ENCODE measurements at places on chromosomes 3 and 15.

DNA sequence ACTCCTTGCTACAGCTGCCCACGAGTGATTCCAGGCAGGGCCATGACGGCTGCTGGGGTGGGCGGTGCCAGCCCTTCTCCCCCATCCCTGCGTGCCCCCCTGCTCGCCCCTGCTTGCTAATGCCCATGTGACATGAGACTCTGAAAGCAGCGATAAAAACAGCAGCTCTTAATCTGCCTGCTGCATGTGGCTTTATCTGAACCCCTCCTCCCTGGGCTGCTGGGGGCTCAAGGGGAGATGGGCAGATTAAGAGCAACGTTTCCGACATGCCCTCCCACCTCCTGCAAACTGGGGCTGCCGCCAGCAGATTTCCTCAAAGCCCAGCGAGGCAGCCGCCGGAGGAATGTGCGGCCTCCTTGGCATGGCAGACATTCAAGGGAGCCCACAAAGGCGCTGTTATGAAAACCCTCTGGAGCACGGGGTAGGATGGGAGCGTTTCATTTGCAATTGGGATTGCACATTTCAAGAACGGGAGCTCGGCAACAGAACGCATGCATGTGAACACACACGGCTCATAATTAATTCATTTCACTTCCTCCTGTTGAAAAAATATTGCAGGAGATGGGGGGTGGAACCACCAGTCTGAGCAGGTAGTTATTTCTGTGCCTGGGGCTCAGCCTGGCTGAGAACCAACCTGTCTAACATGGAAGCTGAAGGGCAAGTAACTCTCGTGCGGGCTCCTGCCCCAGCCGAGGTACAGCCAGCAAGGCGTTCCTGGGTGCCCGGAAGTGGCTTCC lies 504.2 kb upstream of the PROK2 start:
- no peak for DNase-seq

DNA sequence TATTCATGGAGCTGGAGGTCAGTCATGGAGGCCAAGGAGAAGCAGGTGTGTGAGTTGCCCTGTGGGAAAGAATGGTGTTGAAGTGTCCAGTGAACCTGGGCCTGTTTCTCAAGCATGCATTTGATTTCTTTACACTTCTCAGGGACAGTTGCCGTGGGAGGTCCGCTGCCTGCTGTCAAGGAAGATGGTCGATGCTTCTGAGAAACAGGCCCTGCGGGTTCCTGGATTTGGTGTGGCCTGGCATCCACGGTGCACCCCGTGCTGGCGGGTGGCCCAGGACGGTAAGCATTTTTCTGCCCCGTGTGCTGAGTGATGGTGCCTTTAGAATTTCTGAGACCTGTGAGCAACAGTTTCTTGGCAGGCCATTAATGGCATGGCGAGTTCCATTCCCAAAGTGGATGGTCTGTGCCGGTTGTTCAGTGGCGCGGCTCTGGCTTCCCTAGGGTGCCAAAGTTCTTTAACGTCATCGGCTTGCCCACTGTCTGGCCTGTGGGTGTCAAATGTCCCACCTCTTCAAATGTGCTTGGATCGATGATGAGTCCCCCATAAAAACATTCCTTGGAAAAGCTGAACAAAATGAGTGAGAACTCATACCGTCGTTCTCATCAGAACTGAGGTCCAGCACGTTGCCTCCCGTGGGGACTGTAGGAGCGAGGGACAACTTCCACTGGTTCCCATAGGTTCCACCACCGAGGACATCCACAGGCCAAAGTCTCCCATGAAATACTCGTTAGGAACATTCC lies 107.2 kb downstream of the SNRPN start:
- peak; percentile 13 for DNase-seq

DNA sequence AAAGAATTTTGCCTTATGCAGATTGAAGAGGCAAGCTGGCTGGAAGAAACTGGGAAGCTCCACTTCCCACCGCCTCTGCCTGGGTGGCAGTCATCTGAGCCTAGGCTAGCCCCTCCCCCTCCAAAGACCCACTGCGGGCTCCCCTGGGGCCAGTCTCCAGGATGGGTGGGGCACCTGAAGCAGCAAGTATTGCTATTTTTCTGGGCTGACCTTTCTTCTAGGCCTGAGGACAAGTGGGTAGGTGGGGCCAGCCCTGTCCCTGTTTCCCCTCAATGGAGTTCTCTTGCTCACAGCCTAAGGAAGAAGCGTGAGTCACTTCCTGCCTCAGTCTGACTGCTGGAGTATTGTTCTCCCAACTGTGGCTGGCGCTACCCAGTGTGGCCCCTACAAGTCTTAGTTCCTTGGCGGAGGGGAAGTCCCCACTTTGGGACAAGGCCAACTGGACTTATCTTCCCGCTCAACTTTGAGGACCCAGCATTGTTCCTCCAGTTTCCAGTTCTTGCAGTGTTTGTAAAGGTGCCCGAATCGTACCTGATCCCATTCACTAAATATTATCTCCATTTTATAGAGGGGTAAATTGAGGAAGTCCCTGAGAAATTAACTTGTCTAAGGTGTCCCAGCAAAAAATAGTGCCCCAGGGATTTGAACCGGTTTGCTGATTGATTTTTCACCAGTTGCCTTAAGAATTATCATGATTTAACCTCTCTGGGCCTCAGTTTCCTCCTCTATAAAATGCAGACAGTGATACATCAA lies 1.4 kb downstream of the FURIN start:
- no peak for DNase-seq

- DNase-seq, result no peak
Observed at GRCh38 chr3:156160647-156161046, 40.3 kb downstream of the KCNAB1 start.

DNA sequence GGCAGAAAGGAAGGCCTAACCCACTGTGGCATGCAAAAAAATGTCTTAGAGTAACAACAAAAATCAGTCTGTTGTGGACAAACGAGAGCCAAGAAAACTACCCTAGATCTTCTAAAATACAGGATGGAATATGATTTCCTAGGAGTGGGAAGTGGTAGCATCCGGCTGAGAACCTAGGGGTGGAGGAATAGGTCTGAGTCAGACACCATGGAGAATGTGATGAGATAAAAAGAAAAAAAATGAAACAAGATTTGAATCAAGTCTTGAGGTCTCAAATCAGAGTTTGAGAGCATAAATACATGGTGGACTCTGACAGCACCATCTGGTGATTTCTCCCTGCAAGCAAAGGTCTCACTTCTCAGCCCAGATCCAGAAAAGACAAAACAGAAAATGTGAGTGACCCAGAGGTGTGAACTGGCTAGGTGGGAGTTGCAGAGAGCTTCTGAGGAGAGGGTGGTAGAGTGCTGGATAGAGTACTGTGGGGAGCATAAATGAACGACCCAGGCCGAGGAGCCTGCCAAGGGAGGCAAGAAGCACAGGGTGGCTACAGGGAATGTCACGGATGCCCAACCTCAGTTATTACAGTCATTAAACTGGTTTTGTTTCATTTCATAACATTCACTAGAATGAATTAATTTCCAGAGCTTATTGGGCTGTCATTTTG lies 27.6 kb upstream of the VEPH1 start:
- DNase-seq, result no peak

- DNase-seq, result no peak
Observed at GRCh38 chr3:64133272-64133671, 92.0 kb downstream of the PRICKLE2 start.

- peak; percentile 45 for DNase-seq
Observed at GRCh38 chr3:112671930-112672715, 31.2 kb upstream of the CCDC80 start.

GRCh38 chr3:183270344-183270743 lies 17.3 kb downstream of the B3GNT5 start:
- no peak for DNase-seq

DNA sequence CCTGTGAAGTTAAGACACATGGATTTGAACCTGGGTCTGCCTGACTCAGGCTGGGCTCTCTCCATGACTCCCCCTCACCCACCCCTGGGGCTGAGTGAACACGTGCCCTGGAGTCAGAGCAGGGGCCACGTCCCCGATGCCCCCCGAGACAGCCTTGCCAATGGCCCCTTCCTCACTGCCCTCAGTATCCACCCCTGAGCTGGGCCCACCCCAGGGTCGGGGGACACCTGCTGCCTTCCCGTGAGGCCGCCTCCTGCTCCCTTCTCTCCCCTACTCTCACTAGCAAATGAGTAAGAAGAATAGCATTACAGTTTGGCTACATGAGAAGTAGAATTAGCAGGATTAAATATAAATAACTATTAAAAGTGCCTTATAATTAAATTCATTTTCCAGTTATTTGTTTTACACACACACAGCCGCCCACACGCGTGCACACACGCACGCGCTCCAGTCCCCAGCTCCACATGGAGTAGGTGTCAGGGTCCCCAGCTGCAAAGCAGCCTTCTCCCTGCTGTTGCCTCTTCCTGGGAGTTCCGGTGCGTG lies 117.4 kb upstream of the LINGO1 start:
- DNase-seq, result no peak

- DNase-seq, result no peak
Observed at GRCh38 chr3:142105991-142106390, 43.4 kb downstream of the TFDP2 start.

GRCh38 chr3:155462672-155463071 lies 169.2 kb upstream of the STRIT1 start:
- no peak for DNase-seq

GRCh38 chr3:155423526-155424322 lies 130.2 kb upstream of the STRIT1 start:
- DNase-seq, result no peak

GRCh38 chr3:43290956-43291355 lies 4.6 kb downstream of the SNRK start:
- no peak for DNase-seq

GRCh38 chr3:9550999-9551398 lies 2.6 kb downstream of the LHFPL4 start:
- no peak for DNase-seq

- no peak for DNase-seq
Observed at GRCh38 chr3:89252860-89253259, 145.4 kb downstream of the EPHA3 start.

GRCh38 chr15:70025413-70026296 lies 72.1 kb downstream of the TLE3 start:
- DNase-seq, result no peak

GRCh38 chr3:175349168-175349567 lies 490.0 kb downstream of the NAALADL2 start:
- no peak for DNase-seq

GRCh38 chr3:148723631-148724030 lies 25.9 kb downstream of the AGTR1 start:
- no peak for DNase-seq

DNA sequence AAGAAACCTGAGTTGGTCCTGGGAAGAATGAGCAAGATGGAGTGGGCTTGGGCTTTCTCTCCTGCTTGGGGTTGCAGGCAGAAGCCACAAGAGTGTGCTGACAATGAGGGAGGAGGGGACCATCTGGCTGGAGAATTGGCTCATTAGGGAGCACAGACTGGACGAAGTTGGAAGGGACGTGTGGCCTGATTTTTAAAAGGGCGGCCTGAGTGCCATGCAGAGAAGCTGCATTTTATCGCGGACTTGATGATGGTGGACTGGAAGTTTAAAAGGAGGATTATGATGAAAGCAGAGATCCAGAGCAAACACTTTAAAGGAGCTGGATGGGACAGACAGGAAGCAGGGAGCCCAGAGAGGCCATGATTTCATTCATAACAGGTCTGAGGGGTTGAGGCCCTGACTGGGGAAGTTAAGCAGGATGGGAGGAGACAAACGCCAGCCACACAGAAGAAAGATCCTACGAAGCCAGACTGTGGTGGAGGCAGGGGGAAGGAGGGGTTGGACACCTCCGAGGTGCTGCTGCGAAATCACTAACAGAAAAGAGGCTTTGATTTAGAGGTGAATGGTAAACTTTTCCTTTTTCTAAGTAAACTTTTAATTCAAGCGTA lies 23.6 kb downstream of the TLNRD1 start:
- DNase-seq, result no peak

- DNase-seq, result no peak
Observed at GRCh38 chr15:91552555-91552954, 301.0 kb upstream of the SLCO3A1 start.

- DNase-seq, result no peak
Observed at GRCh38 chr15:41653760-41654159, 6.4 kb upstream of the MGA start.

GRCh38 chr3:187746442-187747281 lies 1.4 kb upstream of the BCL6 start:
- DNase-seq, result no peak

- no peak for DNase-seq
Observed at GRCh38 chr15:57578288-57578900, 13.3 kb upstream of the MYZAP start.

DNA sequence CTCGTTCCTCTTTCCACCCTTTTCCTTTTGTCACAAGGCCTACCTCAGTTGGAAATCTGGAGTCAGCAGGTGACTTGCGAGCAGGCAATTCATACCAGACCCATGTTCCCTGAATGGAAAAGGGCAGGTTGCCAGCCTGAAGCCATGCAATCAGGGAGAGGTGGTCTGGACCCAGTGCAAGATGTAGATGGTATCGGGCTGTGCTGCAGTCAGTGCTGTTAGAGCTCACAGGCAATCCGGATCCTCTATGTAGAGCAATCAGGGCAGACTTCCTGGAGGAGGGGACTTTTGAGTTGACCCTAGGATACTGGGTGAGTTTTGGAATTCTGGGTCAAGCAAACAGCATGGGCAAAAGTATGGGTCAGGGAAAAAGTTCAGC lies 18.9 kb downstream of the LOXL1 start:
- DNase-seq, result no peak

- no peak for DNase-seq
Observed at GRCh38 chr3:123951522-123952447, 9.2 kb downstream of the CCDC14 start.

GRCh38 chr15:100383302-100384107 lies 41.7 kb upstream of the ADAMTS17 start:
- DNase-seq, result peak; percentile 49

- peak; percentile 69 for DNase-seq
Observed at GRCh38 chr3:28326458-28326926, 22.0 kb upstream of the ZCWPW2 start.

- no peak for DNase-seq
Observed at GRCh38 chr3:148203297-148204010, 494.2 kb upstream of the AGTR1 start.

- no peak for DNase-seq
Observed at GRCh38 chr15:31467361-31467760, 140.7 kb downstream of the KLF13 start.

DNA sequence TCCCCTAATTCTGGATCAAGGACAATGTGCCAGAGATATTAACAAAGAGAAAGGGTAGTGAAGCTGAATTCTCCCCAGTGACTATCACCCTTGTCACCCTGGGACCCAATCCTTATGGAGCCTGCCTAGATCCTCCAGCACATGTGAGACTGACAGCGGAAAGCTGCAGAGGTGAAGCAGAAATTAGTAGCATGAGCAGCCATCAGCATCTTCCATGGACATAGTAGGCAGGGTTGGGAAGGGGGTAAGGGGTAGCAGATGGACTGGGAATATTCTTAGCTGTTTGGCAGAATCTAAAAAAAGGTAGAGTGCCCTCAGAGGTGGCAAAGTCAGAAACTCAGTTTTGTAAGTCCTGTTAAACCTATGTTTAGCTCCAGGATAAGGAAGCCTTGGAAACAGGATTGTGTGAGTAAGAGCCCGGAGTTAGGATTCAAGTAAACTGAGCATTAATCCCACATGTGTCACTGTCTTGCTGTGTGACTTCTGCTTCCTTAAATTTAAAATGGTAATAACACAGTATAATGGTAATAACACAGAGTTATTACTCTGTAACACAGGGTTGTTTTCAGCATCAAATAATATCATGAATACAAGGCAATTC lies 14.5 kb downstream of the GOLIM4 start:
- DNase-seq, result no peak

GRCh38 chr3:17737591-17737990 lies 4.8 kb downstream of the TBC1D5 start:
- DNase-seq, result no peak

- DNase-seq, result no peak
Observed at GRCh38 chr3:147518465-147518864, 109.3 kb downstream of the ZIC1 start.
